ENCODE measurements at places on chromosomes 11 and 22. TPM values are rescaled to one million over a fixed set of nuclear protein-coding genes. Genes with fewer than 3 reads are reported as not detected.

The CLDN5 gene
- total RNA-seq: 69.4 TPM

DNA sequence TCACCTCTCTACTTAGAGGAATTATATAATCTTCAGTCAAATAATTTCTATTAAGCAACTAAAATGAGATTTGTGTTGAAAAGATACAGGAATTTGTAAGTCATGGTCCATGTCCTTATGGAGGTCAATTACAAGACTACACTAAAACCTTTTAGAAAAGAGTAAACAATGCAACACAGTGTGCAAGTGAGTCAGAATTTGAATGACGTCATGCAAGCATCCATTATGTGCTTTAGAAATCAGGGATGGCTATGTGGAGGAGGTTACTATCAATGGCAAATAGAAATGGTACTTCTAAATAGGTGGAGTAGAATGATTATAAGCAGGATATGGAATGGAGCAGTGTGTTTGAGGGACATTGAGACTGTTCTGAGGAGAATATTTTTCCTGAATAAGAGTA, 16.6 kb downstream of the OR10D3 start:
- DNase-seq: no peak

The OR52I2 gene
- not detected for total RNA-seq

DNA sequence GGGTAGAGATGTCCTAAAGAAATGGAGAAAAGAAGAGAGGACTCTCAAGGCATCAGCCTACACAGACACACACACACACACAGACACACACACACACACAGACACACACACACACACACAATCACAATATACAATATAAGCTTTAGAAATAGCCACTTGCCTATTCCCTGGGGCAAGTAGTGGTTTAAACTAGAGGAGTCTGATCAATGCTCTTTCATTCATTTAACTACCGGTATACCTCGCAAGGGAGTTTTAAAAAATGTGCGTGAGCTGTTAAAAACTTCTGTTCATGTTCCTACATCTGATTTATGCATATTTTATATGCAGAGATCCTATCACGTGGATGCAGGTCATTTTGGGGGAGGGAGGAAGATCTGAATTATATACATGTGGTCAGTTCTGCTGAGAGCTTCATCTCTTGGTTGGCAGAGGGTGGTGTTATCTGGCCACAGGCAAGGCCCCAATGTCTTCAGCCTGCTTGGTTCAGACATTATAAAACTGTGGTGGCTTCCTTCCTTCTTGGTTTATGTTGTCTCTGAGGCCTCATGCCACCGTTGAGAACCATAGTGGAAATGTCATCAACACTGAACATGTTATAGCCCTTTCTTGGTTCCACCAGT, 56.6 kb downstream of the SYT13 start:
- no peak for DNase-seq

DNA sequence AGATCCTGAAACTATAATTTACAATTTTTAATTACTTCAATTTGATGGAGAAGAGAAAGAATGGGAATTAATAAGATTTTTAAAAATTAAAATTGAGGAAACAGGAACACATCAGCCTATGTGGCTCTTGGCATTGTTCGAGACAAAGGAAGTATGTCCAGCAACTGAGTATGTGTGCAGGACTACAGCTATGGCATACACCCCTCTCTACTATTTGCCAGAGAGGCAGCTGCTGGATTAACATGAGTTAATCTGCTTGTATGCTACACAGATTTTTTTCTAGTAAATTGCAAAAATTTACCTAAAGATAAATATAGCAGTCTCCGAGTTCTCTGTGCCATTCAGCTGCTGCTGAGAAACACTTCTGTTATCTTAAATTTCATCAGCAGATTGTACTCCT, 70.6 kb downstream of the PHF21A start:
- DNase-seq: no peak

The GNAZ gene
- 19.0 TPM for total RNA-seq

The AIFM3 gene
- 2.6 TPM for total RNA-seq

The GAB4 gene
- not detected for total RNA-seq

DNA sequence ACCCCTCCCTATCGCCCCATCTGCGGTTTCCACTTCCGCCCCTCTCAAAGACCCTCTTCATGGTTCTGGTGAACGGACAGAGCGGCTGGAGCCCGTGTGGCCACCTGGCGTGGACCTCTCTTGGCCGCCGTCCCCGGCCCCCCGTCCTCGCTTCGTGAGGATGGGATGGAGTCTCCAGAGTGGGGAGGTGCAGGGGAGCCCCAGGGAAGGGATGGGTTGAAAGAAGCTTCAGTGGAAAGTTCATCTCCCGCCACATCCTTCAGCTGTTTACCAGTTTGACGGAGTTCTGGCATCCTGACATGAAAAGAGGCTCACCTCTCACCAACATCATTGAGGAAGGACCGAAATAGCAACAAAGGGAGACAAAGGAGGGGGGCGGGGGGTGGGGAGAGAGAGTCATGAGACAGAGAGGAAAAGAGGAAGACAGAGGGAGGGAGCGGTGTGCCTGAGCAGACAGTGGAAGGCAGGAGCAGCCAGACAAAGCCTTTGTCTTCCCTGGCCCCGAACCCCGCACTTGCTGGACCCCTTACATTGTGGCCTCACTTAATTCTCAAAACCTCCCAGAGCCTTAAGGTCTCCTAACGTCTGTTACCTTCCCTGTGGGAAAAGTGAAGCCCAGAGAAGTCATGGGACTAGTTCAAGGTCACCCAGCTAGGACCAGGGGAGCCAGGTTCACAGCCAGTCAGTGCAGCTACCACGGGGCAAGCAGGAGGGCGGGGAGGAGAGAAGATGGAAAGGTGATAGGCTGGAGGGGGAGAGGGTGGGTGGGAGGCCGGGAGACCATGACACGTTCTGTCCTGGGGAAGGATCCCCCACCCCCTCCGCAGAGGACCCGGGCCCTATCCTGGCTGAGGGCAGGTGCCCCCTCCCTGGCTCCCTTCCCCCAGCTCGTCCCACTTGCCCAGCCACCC, 54.9 kb downstream of the CD6 start:
- no peak for DNase-seq

- DNase-seq: no peak
Observed at GRCh38 chr22:40487663-40488249, 117.4 kb downstream of the SGSM3 start.

DNA sequence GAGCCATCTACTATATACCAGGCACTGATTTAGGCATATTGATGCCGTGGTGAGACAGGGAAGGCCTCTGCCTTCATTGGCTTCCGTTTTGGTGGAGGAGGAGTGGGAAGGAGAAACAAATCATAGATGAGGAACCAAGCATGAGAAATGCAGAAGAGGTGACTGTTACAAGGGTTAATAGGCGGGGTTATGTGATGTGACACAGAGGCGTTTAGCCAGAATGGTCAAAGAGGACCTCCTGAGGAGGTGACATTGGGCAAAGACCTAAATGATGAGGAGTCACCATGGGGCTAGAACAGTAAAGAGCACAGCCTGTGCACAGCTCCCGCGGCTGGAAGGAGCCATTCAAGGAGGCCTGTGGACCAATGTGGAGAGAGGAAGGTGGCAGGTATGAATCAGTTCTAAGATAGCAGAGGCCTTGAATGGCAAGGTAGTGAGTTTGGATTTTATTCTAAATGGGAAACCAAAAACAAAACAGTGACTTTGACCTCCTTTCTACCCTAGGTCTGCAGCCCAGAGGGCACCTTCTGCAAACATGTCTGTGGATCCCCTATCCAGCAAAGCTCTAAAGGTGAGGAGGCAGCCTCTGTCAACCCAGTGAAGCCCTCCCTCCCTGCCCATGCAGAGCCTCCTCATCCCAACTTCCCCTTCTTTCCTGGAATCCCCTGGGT, 11.7 kb downstream of the MAFF start:
- no peak for DNase-seq

The SLC22A12 gene
- total RNA-seq: not detected

The SLC1A2 gene
- 3.7 TPM for total RNA-seq

DNA sequence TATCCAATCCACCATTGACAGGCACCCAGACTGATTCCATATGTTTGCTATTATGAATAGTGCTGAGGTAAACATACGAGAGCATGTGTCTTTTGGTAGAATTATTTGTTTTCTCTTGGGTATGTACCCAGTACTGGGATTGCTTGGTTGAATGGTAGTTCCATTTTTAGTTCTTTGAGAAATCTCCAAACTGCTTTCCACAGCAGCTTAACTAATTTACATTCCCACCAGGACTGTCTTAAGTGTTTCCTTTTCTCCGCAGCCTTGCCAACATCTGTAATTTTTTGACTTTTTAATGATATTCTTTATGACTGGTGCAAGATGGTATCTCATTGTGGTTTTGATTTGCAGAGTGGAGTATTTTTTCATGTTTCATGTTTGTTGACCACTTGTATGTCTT, 8.3 kb downstream of the FDX1 start:
- no peak for DNase-seq

The OR5A1 gene
- total RNA-seq: not detected

GRCh38 chr11:29482510-29482909, 534.3 kb downstream of the KCNA4 start:
- no peak for DNase-seq

DNA sequence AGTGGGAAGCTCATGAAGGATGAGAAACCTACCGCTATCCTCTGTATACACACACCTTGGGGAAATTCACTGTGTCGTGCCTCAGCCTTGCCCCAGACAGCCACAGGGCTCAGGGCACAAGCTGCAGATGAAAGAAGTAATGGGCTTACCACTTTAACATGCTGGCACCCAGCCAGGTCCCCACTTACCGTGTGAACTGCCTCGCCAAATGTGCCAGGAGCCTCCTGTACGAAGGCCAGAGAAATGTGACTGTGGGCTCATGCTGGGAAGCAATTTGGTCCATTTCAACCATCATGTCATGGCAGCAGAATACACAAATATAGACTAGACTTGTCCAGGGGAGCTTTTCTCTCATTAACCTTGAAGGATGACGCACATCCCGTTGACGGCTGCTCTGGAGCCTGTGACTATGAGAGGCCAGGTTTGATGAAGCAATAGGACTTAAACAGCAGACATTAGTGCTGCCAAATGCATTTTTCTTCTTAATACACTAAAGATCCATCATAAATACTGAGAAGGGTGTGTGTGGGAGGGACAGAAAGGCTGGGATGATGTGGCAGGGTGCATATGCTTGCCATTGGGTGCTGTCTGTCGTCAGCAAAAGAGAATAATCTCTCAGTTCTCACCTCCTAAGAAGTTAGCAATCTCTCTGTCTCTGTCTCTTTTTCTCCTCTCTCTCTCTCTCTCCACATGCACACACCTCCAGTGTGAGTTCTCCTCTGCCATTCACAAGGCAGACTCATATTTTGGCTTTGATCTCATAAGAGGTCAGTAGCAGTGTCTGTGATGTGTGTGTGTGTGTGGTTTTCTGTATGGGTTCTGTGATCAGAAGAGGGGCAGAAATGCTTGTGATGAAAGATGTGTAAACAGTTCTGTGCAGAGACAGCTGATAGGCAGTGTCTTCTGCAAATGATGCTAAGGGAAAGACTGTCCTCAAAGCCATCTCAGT, 142.4 kb downstream of the KIRREL3 start:
- DNase-seq: no peak

GRCh38 chr11:132231656-132232347, 861.4 kb downstream of the NTM start:
- DNase-seq: no peak

GRCh38 chr11:129732941-129733340, 82.7 kb upstream of the TMEM45B start:
- no peak for DNase-seq
